LoVo (cell line): ENCODE measurements at places on chromosomes 12 and 14.

DNA sequence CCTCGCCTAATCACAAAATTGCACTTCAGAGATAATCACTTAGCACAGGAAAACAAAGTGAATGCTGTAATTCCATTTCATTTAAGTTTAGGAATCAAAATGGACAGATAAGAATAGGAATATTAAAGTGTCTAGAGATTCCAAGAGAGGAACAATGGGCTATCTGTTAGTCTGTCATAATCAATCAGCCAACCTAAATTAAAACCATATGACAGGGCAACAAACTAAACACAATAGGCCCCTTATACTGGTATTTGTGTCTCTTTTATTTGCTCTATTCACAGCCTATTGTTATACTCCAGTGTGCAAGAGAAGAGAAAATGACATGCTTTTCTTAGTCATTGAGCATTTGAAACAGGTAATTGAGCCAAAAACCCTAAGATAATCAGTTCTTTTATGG, 259.4 kb downstream of the PRKD1 start:
- DNase-seq: no peak

DNA sequence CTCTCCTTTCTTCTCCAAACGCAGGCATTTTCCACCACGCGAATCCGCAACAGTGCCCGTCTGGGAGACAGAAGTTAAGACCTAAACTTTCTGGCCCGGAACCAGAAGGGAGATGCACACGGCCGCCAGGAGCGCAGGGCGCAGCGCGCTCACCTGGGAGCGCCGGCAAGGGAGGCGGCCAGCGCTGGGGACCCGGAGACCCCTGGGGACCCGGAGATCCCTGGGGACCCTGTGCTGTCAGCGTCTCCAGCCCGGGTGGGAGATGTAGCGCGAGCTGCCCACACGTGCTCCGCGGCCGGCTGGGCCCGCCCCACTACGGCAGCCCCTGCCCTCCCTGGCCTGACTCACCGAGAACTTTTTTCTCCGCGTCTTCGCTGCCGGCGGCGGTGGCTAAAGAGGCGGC, 620 bp downstream of the YBX3 start:
- no peak for DNase-seq

GRCh38 chr14:104879983-104880565, 15.0 kb downstream of the CEP170B start:
- DNase-seq: no peak

GRCh38 chr12:105318651-105319483, 11.6 kb upstream of the C12orf75 start:
- DNase-seq: no peak

- no peak for DNase-seq
Measured at GRCh38 chr12:45224311-45224710, 8.4 kb downstream of the ANO6 start.

DNA sequence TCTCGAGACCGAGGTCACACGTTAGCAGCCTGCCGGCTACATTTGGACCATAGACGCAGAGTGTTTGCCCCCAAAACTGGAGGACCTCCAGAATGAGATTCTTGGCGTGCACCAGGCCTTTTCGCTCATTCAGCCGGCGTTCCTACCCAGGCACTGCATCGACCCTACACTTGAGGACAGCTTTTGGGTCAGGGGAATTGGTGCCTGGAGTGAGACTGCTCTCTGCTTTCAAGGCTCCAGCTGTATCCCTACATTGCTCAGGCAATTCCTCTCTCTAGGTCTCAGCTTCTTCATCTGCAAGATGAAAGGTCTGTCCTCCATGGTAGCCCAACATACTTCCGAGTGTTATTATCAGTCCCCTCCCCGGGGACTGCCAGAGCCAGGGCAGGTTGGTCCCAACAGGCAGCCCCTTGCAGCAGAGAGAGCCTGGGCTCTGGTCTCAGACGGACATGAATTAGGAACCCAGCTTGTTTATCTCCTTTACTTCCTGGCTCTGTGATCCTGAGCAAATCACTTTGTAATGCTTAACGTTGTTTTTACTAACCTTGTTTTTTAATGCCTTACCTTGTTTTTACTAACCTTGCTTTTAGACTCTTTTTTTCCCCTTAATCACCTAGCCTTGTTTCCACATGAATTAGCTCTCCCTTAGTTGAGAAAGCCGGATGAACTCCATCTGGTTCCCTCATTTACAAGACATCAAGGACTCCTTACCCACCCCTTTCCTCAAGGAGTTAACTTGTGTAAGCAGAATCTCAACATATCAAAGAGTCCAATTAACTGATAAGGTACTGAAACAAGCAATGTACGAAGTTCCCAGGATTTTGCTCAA, 892 bp downstream of the TCHP start:
- DNase-seq: no peak

DNA sequence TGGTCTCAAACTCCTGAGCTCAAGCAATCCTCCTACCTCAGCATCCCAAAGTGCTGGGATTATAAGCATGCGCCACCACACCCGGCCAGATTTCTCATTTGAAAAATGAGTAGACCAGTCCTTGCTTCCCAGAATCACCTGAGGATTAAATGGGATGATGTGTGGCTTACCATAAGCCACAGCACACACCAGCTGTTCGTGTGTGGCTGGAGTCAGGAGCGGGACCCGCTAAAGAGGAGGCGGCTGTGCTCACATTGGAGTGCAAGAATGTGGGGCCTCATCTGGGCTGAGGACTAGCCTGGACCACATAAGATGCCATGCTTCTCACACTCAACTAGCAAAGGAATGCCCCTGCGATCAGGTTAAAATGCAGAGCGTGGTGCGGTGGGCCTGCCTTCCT, 6.7 kb upstream of the ALDH2 start:
- no peak for DNase-seq

DNA sequence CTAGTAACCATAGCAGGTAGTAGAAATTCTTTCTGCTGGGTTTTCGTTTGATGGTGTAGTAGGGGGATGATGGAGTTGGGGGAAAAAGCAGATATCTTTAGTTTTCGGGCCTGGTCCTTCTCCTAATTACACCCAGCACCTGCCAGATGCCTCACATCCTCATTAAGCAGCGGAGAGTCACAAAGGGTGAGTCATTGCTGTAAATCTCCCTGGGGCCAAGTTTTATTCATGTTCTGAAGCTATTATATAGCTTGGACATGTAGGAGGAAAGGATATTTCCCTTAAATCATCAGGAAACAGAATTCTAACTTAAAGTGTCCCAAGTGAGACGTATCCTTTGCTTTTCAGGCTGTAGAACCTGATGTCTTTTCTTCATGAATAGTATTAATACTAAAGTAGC, 4.9 kb upstream of the NECAP1 start:
- peak; percentile 54 for DNase-seq

DNA sequence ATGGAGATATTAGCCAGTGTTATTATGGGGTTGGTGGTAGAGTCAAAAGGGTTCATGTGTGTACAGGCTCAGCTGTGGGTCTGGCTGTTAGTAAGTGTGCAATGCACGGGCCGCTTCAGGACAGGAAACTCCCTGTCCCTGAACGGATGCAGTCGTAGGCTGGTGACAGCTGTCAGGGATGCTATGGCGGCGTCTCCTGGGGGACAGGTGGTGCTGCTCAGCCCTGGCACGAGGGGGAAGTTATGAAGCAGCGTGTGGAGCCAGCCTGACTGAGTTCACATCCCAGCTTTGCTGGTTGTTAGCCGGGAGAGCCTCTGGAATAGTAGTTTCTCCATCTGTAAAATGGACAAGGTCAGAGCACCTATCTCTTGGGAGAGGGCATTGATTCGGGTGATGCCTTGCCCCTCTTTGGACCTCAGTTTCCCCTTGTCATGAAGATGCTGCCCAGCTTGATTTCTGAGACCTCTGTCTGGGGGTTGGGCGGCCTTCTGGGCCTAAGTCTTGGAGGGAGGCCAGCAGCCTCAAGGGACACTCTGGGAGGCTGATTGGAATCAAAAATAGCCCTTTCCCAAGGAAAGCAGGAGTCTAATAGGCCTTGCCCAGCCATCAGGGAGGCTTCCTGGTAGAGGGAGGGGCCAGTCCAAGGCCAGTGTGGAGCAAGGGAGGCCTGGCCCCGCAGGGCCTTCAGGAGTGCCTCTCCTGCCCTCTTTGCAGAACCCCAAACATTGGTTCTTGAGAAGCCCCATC, 7.1 kb downstream of the ASB2 start:
- no peak for DNase-seq

- DNase-seq: no peak
Measured at GRCh38 chr14:47040550-47040949, 389.0 kb upstream of the RPL10L start.

GRCh38 chr14:90511795-90512328, 115.0 kb downstream of the CALM1 start:
- no peak for DNase-seq

GRCh38 chr12:91630083-91630482, 447.5 kb upstream of the DCN start:
- DNase-seq: no peak

- peak; percentile 92 for DNase-seq
Measured at GRCh38 chr12:52871291-52872039, 22.7 kb upstream of the KRT78 start.

- DNase-seq: no peak
Measured at GRCh38 chr14:61813096-61813606, 50.9 kb downstream of the SNAPC1 start.

DNA sequence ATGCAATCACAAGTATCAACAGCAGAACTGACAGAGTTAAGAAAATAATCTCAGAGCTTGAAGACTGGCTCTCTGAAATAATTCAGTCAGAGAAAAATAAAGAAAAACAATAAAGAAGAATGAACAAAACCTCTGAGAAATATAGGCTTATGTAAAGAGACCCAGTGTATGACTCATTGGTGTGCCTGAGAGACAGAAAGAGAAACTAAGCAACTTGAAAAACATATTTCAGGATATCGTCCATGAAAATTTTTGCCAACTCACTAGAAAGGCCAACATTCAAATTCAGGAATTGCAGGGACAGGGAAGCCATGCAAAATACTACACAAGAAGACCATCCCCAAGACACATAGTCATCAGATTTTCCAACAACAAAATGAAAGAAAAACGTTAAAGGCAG, 56.2 kb downstream of the APOBEC1 start:
- peak; percentile 25 for DNase-seq

- no peak for DNase-seq
Measured at GRCh38 chr14:105472486-105472991, 2.1 kb upstream of the CRIP2 start.

- no peak for DNase-seq
Measured at GRCh38 chr12:109174468-109174867, 58.1 kb downstream of the ACACB start.

- no peak for DNase-seq
Measured at GRCh38 chr12:111355201-111355925, 13.5 kb downstream of the PHETA1 start.

DNA sequence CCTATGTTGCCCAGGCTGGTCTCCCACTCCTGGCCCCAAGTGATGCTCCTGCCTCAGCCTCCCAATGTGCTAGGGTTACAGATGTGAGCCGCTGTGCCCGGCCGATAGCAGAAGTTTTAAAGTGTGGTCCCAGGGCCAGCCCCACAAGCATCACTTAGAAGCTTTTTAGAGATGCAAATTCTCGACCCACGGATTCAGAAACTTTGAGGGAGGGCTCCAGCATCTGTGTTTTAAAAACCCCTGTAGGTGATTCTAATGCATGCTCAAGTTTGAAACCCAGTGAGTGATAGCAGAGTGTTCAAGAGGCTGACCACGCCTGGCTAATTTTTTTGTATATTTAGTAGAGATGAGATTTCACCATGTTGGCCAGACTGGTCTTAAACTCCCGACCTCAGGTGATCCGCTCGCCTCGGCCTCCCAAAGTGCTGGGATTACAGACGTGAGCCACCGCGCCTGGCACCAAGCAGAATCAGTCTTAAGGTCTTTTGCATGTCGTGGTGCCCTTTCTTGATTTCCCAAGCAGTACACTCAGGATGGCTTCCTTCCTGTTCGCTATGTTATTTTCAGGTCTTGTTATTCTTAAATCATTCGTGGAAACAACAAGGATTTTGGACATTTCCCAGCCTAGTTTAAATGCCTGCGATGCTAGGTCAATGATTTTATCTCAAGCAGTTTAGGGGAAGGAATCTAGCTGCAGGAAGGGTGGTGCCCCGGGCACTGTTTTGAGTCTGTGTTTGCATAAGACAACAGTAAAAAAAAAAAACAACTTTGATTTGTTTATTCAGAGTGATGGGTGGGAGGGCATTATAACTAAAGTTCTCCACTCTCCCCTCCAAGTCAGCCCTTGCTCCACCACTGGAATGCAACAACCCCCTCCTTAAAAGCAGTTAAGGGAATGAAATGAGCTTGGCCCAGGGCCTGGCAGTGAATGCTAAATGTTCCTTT, 9.2 kb upstream of the RILPL2 start:
- DNase-seq: no peak

DNA sequence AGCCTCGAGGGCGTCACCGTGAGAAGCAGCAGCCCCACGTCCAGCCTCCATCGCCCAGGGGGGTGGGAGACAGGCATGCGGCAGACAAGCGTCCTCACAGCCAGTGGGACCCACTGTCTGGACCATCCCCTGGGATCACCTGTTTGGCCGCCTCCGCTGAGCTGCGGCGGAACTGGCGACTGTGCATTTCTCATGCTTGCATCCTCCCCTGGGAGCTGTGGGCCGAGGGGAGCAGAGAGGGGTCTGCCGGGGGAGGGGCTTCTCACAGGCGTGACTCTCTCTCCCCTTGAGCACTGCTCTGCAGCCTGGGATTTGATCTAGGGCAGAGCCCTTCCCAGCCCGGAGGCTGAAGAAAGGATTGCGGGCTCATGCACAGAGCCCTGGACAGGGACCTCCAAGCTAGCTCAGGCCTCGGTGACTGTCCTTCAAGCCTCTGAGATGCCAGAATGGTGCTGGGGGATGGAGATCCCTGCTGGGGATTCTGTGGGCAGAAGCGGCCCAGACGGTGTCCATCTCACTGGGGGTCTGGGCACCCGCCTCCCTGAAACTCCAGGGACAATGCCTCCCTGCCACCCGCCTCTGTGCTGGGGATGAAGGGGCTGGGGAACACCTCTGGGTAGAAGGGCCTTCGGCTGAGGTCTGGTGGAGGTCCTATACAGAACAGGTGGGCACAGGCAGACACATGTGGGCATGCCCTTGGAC, 61.1 kb downstream of the PRIMA1 start:
- DNase-seq: no peak

GRCh38 chr12:114701104-114701414, 17.1 kb upstream of the TBX3 start:
- no peak for DNase-seq

DNA sequence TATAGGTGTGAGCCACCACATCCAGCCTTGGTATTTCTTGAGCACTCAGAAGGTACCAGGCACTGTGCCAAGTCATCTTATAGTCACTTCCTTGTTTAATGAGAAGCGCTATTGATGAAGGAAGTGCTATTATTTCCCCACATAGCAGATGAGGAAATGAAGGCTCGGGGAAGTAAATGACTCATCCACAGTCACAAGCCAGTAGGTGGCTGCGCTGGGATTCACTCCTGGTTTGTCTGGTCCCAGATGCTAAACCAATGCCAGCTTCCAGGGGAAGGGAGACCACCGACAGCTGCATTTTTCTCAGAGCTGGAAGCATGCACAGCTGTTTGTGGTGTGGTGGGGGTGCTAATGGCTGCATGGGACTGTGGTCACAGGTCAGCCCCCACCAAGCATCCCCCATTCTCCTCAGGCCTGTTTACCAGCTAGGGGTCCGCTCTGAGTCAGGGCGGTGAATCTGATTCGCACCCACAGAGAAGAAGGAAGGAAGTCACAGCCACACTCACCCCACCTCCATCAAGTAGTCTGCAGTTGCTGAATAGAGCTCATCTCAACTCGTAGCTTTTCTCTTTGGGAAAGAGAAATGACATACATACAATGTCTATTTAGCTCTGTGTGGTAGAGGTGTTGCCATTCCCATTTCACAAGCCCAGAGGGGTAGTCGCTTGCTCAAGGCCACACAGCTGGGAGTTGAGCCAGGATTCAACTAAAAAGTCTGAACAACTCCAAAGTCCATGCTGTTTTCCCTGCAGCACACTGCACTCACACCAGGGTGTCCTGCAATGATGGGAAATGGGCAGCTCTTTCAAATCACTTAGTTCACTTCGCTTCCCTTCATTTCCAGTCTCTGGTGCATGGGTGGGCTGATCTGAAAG, 6.3 kb upstream of the LTBP2 start:
- peak; percentile 79 for DNase-seq
